Myocyte (in vitro differentiated cells): ENCODE measurements at places on chromosomes 2 and 18. TPM values are rescaled to one million over a fixed set of nuclear protein-coding genes. Genes with fewer than 3 reads are reported as not detected.

Gene UGT1A6
- total RNA-seq = not detected in 2 replicates

Gene CPLX4
- total RNA-seq = not detected in 2 replicates

Gene B3GNT7
- 0.10 TPM in 1 of 2 replicates, not detected in the other for total RNA-seq

Gene CDCA7
- 0.16 and 0.70 TPM in 2 replicates for total RNA-seq

Gene ALPI
- total RNA-seq = not detected in 2 replicates

Gene DSC3
- total RNA-seq = not detected in 2 replicates

Gene DNER
- total RNA-seq = 0.05 TPM in 1 of 2 replicates, not detected in the other

Gene RAD51AP2
- 0.37 TPM in 1 of 2 replicates, not detected in the other for total RNA-seq

Gene SERPINB2
- 0.40 and 1.3 TPM in 2 replicates for total RNA-seq

- DNase-seq = no peak
These were observed 191.6 kb upstream of the SLC14A2 start for GRCh38 chr18:45423659-45424058.

GRCh38 chr18:28729321-28729720 lies 552.4 kb upstream of the CDH2 start:
- peak; percentile 23 for DNase-seq

DNA sequence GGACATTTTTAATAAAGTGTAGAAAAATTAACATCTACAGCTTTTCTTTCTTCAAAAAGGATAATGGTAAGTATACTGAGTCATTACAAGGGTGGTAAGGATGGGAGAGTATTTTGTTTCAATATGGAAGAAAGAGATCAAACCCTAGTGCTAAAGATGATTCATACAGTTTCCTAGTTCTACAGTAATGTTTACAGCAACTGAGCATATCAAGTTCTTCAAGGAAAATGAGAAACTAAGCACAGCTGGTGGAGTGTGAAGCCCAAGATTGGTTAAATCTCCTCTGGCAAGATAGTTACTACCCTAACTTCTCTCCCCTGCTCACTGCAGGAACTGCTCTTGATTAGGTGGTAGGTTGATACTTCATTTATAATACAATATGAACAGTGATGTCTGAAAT lies 467.5 kb downstream of the XIRP2 start:
- peak; percentile 1 for DNase-seq

GRCh38 chr2:112004253-112004645 lies 50.8 kb upstream of the TMEM87B start:
- no peak for DNase-seq

- DNase-seq = no peak
These were observed 122.6 kb upstream of the PIEZO2 start for GRCh38 chr18:11271954-11272353.

- DNase-seq = no peak
These were observed 26.7 kb downstream of the STARD6 start for GRCh38 chr18:54330768-54331548.

DNA sequence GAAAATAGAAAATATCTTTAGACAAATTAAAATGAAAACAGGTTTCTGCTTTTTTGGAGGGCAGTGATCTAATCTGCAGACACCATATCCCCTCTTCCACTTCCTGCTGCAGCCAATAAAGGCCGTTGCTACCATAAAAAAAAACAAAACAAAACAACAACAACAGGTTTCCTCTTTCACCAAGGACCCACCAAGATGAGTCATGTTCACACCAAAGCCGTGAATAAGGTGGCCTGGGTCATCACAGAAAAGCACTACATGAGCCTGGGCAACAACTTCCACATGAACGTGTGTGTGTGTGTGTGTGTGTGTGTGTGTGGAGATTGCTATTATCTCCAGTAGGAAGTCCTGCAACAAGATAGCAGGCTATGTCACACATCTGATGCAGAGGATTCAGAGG lies 24.8 kb upstream of the TFCP2L1 start:
- peak; percentile 18 for DNase-seq

- no peak for DNase-seq
These were observed 29.4 kb upstream of the ZNF516 start for GRCh38 chr18:76524477-76524876.

- peak; percentile 34 for DNase-seq
These were observed 1.1 kb downstream of the MIB1 start for GRCh38 chr18:21741562-21742314.

GRCh38 chr2:105396254-105397024 lies 2.4 kb downstream of the FHL2 start:
- peak; percentile 87 for DNase-seq

DNA sequence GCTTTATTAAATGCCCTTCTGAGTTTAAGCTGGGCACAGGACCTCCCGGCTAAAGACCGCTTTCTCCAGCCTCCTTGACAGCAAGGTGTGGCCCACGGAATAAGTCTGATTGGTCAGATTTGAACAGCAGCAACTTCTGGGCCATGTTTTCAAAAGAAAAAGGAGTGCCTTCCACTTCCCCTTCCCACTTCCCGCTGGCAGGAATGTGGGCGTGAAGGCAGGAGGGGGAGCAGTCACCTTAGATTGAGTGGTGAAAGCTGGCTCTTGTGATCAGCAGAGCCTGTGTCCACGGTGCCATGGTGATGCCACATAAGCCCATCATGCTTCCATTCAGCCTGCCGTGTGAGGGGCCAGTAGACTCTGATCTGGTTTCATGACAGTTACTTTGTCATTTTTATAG lies 136.6 kb upstream of the GLI2 start:
- DNase-seq = no peak

GRCh38 chr2:223052548-223053483 lies 826 bp downstream of the KCNE4 start:
- DNase-seq = no peak

GRCh38 chr2:11270891-11271290 lies 73.5 kb downstream of the ROCK2 start:
- DNase-seq = no peak

DNA sequence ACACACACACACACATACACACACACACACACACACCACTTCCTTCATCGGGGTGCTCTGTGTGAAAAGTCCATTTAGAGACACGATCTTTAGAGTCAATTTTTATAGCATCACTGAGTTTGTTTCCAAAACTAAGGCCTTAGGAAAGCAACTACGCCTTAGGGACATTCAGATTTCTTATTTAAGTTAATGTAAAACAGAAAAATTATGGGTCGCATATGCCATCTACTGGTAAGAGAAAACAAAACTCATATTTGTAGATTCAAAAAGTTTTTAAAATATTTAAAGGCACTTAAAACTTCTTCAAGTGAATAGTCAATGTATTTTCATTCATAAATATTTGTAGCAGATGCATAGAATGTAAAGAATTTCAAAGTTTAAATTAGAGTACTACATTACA lies 166.2 kb downstream of the ATAD2B start:
- peak; percentile 41 for DNase-seq

GRCh38 chr2:99656994-99657393 lies 167.2 kb upstream of the REV1 start:
- DNase-seq = no peak

DNA sequence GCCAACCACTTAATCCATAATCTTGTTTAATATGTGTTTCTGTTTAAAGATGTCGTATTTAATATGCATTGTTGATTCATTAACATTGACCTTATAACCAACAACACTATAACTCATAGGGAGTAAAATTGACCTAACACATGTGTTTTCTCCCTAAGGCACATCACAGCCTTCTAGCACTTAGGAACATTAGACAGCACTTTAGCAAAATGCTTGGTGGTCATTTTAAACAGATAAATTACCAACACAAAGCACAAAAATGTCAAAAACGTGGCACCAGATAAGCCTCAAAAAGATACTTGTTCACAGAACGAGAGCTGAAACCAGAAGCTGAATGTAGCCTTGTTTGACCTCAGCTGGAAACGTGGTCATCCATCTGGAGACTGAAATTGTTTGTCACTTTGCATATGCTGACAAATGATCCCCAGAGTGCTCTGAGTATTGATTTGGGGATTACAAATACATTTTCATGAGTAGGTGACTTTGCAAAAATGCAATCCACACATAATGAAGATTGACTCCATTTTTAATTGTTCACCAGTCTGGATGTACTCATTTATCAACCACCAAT lies 139.2 kb downstream of the CCDC102B start:
- no peak for DNase-seq

- no peak for DNase-seq
These were observed 69.7 kb upstream of the ACKR3 start for GRCh38 chr2:236499691-236500578.

- peak; percentile 59 for DNase-seq
These were observed 355.2 kb upstream of the UBE2E3 start for GRCh38 chr2:180625006-180625844.

- DNase-seq = peak; percentile 81
These were observed 206.9 kb downstream of the ARL4C start for GRCh38 chr2:234289834-234290590.

GRCh38 chr2:28390746-28391563 lies 1.7 kb upstream of the FOSL2 start:
- DNase-seq = peak; percentile 89

DNA sequence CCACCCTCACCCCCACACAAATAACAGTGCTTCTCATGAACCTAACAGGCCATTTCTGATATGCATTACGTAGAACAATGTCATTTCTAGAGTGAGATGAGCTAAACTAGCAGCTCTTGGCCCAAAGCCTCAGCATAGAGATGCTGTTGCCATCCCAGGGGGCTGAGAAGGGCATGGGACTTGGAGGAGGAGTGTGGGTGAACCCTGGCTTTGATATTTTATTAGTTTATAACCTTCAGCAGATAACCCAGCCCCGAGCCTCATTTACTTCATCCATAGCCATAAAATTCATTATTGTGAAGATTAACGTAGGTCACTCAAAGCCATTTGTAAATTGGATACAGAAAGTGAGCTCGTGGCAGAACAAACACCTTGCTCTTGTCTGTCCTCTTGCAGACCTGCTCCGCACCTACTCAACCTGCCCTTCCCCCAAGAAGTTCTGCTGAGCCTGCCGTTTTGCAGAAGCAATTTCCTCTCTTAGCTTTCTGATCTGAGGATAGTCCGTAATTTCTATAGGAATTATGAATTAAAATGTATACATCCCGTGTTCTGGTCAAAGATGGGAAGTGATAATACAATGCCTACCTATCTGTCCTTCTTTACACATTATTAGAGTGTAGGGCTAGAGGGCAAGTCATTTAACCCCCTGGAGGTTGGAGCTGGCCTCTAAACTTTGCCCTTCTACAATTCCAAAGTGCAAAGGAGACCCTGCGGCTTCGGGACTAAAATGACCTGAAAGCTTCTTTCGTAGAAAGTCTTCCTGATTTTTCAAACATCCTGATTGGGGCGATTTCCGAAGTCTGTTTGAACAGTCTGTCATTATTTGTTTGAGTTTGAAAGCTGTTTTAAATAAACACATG lies 187.4 kb downstream of the BCL2 start:
- DNase-seq = no peak

- peak; percentile 75 for DNase-seq
These were observed 56.9 kb upstream of the TMEM178A start for GRCh38 chr2:39608686-39609441.

DNA sequence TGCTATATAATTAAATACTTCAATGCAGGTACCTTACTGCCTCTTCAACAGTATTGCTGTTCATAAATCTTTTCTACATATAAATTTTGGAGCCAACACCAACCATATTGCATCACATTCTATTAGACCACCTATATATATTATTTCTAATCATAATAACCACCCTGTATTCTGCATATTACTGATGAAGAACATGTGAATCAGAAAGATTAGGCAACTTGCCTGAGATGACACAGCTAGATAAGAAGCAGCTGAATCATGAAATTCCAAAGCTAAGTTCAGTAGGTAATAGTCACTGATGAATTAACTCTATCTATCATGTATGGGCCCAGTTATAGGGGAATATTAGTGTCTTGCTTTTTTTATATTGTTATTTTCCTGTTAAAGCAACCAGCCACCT lies 161.8 kb downstream of the AGPS start:
- no peak for DNase-seq

DNA sequence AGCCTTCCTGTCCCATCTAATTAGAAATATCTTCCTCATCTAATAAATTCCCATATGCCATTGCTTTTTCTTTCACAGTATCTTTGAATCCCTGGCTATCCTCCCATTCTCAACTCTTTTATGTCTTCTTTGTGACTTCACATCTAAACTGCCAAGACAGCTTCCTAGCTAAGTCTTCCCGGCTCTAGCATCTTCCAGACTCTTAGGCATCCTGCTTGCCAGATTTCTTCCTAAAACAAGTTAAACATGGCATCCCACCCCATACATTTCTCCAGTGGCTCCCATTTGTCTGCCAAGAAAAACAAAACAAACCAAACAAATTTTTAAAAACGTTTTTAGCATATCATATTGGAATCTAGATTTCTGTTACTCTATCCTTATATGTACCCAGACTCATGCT lies 751.9 kb downstream of the MBD2 start:
- DNase-seq = no peak

- DNase-seq = peak; percentile 38
These were observed 217.8 kb upstream of the NXPH2 start for GRCh38 chr2:138997856-138998517.

- no peak for DNase-seq
These were observed 111.1 kb upstream of the SPOPL start for GRCh38 chr2:138390316-138390945.

- no peak for DNase-seq
These were observed 128.6 kb downstream of the PARD3B start for GRCh38 chr2:204673877-204674276.

GRCh38 chr2:1702186-1702565 lies 42.1 kb downstream of the PXDN start:
- DNase-seq = no peak

GRCh38 chr2:184555352-184555751 lies 43.0 kb upstream of the ZNF804A start:
- no peak for DNase-seq

DNA sequence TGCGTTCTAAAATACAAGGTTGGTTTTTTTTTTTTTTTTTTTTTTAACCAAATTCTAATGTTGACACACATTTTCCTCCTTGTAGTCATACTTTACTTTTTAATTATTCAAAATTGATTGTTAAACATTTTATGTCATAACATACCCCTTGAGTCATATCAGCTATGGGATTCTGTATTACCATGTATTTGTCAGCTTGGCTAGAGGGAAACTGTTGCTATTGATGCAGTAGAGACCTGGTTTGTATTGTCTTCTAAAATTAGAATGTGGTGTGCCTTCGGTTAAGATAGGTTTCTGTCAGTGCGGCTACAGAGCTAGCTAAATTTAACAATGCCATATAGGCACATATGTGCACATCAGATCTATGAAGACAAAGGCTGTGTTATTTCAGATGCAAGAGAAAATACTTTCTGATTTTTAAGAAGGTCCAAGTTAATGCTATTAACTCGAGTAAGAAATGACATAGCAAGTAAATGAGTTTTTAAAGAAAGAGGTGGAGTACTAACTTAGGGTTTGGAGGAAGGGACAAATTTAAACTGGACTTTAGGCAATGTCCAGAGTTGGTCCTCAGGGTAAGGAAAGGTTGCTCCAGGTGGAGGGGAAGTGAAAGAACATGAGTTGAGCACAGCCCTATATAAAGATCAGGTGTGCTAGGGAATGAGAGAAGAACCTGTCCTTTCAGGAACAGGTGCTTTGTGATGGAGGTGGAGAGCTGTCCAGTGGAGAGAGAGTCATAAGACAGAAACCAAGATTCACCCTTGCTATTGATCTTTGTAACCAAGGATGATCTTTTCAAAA lies 152.3 kb downstream of the PRPF40A start:
- no peak for DNase-seq

- no peak for DNase-seq
These were observed 95.3 kb upstream of the RMDN2 start for GRCh38 chr2:37829616-37830395.

GRCh38 chr2:162839419-162839818 lies 852 bp upstream of the KCNH7 start:
- no peak for DNase-seq
